HTR-8/SVneo (cell line): ENCODE measurements at places on chromosomes 7 and 10.

GRCh38 chr7:28592861-28593260 is 180.5 kb downstream of the CREB5 start:
- DNase-seq = no peak

DNA sequence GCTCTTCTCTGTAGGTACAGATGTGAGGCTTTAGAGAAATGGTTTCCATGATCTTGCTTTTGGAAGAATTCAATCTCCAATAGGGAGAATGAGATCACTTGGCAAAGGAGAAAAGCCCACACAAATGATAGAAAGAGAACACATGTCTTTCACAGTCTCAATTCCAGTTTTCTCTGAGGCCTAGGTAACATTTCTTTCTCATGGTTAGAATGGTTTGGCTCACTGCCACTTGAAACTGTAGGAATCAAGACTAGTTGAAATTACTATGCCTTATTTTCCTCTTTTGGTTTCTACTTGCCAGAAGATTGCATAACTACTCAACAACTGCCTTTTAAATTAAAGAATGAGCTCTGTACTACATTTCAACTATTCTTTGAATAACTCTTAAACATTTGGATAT is 276.5 kb upstream of the TEX47 start:
- no peak for DNase-seq

GRCh38 chr7:129754406-129754805 is 142.9 kb downstream of the NRF1 start:
- DNase-seq = no peak

DNA sequence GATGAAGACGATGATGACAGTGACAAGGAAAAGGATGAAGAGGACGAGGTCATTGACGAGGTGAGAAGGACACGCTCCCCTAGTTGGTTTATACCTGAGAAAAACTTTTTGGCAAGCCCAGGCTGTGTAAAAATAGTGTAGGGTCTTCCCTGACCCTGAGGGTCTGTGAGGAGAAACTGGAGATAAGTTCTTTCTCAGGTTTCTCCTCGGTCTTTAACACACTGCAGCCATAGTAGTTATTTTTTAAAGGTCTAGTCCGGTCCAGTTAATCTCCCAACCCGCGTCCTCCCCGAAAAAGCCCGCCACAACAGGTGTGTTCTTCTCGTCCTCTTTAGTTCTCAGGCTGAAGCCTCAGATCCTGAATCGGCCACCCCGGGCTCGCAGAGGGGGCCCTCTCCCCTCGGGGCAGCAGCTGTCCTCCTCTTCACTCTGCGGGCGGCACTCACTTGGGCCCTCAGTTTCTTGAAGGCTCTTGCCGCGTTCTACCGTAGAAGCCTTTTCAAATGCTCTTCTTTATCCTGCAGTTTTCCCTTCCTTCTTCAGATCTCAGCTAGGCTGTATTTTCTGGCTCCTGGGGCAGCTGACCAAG is 411 bp downstream of the BCCIP start:
- DNase-seq = no peak

DNA sequence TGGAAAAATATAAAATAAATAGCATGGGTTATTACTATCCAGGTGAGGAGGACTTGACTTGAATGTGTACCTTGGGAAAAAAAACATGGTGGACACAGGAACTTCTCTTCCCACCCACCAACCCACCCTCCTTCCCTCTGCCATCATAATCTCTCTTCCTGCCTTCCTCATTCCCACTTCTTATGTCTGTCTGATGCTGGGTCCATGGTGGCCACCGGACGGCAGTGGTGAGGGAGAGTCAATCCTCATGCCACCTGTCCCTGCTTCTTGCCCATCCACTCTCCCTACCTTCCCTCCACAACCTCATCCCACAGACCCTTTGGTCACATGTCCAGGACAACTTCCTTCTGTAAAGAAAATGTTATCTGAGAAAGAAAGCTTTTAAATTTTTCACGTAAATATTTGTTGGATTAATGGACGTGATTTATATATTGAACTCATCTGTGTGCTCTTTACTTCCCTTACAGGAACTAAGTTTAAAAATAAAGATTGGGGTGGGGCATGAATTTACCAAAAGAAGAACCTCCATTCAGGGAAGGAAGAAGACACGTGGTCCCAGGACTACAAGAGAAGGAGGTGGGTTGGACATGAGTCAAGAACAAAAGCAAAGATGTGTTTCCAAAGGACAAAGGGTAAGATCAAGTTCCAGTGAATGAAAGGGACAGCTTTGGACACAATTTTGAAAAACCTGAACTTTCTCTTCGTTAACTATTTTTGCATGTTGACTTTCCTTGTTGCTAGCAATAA is 104.5 kb downstream of the PIP4K2A start:
- no peak for DNase-seq

DNA sequence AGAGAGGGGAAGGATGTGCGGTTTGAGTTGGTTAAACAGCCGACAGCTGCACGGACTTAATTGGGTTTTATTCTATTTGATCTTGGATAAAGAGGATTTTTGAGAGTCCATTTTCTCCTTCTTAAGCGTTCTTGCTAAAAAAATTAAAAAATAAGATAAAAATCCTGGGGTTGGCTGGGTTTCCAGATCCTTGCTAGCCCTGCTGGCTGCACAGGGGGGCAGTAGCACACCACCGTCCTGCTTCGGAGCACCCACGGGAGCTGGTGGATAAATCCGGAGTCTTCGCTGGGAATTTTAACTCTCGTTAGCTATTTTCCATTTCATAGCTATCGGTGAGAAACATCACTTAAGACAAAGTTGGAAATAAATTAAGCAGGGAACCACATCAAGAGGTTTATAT is 792.0 kb downstream of the TYW1 start:
- no peak for DNase-seq

DNA sequence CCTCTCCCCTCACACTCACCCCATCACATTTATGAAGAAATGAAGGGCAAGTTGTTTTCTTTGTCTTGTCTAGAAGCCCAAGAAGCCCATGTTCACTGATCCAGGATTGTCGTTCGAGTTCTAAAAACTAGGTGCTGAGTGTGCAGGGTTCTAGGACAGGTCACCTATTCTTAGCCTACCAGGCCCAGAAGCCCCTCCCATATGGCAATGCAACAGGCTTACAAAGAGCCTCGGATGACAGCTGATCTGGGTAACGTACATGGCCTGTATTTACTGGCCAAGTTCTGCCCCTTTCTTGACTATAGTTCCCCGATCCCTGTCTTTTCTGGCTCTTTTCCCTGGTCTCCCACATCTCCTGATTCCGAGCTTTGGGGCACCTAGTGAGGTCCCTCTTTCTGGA is 160.9 kb downstream of the FZD1 start:
- DNase-seq = no peak

GRCh38 chr7:159030490-159031134 is 114.1 kb downstream of the VIPR2 start:
- peak; percentile 29 for DNase-seq

- DNase-seq = no peak
Observed at GRCh38 chr7:92674379-92674778, 84.2 kb upstream of the FAM133B start.

GRCh38 chr7:6172224-6172909 is 100.1 kb downstream of the CYTH3 start:
- no peak for DNase-seq

DNA sequence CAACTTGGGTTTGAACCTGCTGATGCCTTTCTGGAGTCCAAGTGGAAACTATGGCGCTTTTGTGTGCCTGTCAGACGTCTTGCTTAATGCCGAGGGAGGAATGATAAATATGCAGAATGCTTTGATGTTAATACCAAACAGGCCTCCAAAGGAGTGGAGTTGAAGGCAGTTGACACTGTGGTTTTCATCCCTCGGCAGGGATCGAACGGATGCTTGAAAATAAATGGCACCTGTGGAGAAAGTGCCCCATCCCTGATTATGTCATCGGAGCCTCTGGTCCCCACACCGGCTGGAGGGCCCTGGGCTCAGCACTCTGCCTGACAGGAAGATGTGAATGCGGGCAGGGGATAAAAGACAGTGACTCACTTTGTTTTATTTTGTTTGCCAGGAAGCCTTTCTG is 148.7 kb upstream of the GPR26 start:
- no peak for DNase-seq

GRCh38 chr7:131075406-131075805 is 252.3 kb upstream of the MKLN1 start:
- no peak for DNase-seq

DNA sequence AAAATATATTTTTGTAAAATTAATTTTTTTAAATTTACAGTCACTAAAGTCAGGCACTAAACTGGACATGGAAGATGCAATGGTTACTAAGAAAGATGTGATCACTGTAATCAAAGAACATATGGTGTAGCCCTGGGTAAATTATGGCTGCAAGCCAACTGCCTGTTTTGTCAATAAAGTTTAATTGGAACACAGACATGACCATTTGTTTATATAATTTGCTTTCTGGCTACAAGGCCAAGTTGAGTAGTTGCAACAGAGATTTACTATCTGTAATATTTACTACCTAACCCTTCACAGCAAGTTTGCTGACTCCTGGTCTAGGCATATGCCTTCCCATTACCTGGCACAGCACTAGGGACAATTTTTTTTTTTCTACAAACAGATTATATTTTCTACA is 448.9 kb downstream of the ADRA2A start:
- DNase-seq = no peak

DNA sequence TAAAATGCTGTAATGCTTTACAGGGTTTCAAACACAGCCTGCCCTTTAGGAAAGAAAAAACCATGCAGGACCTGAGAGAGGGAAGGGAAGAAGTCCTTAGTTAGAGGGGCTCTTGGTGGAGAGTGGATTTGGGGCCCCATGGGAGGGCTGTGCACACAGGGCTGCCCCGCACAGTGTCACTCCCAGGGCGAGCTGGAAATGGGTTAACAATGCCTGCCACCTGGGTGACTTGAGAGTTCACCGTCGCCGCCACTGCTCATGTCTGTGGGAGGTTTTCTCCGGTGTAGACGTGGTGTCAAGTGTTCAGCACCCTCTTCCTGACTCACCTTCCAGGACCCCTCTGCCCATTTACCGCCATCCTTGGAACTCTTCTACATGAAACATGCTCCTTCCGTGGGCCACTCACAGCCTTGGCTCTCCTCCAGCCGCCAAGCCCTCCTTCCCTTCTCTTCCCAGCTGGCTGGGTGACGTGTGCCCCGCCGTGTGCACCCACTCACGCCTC is 686.4 kb downstream of the SDK1 start:
- DNase-seq = no peak

DNA sequence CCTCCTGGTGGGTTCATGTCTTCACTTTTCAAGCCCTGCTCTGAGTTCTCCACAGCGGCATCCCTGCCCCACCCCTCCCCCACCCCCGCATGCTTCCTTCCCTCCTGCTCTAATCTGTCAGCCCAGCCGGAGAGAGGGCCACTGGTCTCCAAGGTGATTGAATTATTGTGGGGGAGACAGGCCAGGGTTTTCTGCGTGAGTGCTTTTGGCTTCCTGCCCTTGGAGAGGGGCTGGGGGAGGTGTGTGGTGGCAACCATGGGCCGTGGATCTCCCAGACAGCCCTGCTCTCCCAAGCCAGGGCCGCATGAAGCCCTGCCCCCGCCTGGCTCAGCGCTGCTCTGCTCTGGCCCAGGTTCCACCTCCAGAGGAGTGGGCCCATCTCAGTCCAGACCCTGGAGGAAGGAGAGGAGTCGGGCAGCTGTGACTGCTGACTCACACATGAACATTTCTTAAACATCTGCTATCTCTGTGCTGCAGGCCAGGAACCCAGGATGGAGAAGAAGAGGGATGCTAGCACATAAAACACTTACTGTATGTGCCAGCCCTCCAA is 109.9 kb downstream of the ZMIZ1 start:
- DNase-seq = peak; percentile 45

- DNase-seq = no peak
Observed at GRCh38 chr7:127769696-127770400, 117.9 kb downstream of the SND1 start.

DNA sequence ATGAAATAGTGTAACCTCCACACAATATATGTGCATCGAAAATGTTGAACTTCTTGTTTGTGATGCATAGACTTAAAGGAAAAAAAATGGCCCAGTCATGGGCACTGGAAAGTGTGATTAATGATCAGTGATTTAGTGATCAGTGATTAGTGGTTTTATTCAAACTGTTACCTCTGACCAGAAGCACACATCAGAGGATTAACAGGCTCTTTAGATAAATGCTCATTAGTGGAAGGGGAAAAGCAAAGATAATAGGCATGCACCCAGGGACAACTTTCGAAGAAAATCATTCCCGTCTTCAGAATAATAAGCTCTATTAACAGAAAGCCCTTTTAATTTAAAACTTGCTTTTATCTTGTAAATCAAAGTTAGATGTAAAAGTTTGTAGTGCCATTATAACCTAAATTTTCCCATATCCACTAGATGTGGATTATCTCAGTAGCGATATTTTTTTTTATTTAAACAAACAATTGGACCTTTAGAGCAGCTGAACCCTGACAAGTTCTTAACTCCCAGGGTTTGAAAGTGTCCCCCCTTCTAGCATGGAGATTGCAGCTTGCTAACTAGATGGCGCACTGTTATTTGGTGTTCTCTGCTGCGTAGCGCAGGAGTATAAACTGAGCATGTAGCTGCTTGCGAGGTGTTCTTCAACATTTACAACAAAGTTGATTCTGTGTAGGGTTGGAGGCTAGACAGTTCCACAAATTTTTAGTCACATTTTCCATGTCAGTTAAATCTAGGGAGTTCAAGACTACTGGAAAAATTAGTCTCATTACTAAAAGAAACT is at the start of gene CREB5:
Gene CREB5, plus strand, starts transcription at position 643 of the 787 bp plus-strand sequence. CDS start 397 bp downstream, outside the sequence.
- no peak for DNase-seq

DNA sequence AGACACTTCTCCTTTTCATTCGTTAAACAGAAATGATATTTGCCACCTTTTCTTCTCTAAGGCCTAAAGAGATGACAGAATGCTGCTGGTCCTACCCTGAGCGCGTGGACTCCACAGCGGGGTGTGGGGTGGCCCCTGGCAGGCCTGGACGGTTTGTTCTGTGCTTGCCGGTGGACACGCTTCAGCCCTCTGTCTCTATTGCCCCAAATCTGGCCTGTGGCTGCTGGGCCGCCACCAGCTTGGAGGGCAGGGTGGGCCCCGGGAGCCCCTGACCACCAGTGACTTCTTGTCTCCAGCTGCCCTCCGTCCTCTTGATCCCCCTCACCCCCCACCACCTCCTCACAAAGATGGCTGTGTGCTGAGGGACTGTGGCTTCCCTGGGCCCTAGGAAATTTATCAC is 5.7 kb downstream of the CHST3 start:
- DNase-seq = no peak

- DNase-seq = peak; percentile 64
Observed at GRCh38 chr10:122267849-122268737, 3.0 kb upstream of the BTBD16 start.

GRCh38 chr10:9018195-9019173 is 964.0 kb downstream of the GATA3 start:
- DNase-seq = no peak

DNA sequence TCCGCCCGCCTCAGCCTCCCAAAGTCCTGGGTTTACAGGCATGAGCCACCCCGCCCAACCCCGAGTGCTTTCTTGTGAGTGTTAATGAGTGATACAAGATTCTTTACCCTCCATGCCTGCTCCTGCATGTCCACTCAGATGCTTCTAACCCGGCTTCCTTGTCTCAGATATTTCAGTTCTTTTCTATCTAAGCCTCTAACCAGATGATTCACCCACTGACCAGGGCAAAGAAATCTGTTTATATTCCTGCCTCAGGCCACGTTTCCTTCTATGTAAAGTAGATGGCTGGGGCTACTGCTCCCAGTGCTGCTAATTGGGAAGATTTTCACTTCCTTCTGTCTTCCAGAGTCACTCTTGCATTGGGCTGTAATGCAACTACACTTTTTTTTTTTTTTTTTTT is 395.1 kb upstream of the ANKRD30A start:
- no peak for DNase-seq

- DNase-seq = no peak
Observed at GRCh38 chr10:107692072-107692471, 527.6 kb upstream of the SORCS1 start.

- DNase-seq = no peak
Observed at GRCh38 chr7:92289321-92289720, 43.5 kb downstream of the ANKIB1 start.

GRCh38 chr7:48088559-48089045 is 463 bp upstream of the UPP1 start:
- peak; percentile 75 for DNase-seq
